ENCODE measurements at places on chromosomes 3 and 15.
A peak's percentile ranks its signal among the peaks of the same experiment; 100 is the strongest.

- DNase-seq = no peak
Measured at GRCh38 chr15:72482275-72482674, 8.1 kb downstream of the ARIH1 start.

- DNase-seq = no peak
Measured at GRCh38 chr15:85925649-85926237, 131.0 kb upstream of the KLHL25 start.

GRCh38 chr15:57485869-57486268 is 105.8 kb upstream of the MYZAP start:
- DNase-seq = no peak

GRCh38 chr15:70412794-70413193 is 315.1 kb upstream of the TLE3 start:
- no peak for DNase-seq

- no peak for DNase-seq
Measured at GRCh38 chr15:84947947-84948830, 33.5 kb upstream of the PDE8A start.

DNA sequence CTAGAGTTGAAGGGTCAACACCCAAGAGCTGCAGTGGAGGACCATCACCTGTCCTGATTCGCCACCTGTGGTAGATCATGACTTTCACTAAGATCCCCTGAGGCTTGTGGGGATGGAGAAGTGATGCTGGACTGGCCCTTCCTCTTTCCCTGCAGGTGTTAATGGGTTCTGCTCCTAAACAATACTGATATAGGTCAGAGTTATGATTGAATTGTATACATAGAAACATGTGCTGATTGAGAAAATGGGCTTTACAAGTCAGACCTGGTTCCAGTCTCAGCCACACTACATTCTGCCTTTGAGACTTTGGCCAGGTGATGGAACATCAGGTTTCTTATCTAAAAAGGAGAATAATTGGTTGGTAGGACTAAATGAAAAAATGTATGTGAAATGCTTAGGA is 418.9 kb upstream of the TPRG1 start:
- DNase-seq = no peak

DNA sequence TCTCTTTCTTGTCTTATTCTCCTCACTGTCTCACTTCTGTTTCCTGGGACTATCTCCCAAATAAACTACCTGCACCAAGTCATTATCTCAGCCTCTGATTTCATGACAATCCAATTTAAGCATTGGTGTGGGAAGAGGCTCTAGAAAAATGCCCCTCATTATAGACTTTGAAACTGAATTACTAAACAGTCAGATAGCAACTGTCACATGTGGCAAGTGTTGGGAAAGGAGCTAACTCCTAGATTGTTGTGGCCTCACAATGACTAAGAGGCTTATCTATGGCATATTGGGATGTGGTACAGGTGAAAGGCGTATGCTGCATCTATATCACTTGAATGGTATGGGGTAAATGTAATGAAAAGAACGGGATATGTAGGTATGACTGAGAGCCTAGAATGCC is 103.5 kb upstream of the CCDC54 start:
- DNase-seq = no peak

DNA sequence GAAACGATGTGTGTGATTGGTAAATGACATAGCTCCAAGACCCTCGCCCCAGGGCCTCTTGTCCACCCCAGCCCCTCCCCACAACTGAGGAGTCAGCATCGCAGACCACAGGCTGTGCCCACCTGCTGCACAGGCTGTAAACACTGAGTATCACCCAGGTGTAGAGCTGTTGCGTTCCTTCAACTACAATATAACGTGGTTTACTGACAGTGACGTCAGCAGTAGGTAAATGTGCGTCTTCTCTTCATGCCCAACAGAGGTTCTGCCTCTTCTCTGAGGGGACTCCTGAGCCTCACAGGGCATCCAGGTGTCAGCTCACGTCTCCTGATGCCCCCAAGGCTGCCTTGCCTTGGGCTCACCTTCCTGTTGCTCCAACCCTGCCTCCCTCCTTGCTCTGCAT is 395.1 kb downstream of the CACNA2D3 start:
- no peak for DNase-seq

GRCh38 chr3:194148383-194148782 is 12.4 kb downstream of the HES1 start:
- no peak for DNase-seq

DNA sequence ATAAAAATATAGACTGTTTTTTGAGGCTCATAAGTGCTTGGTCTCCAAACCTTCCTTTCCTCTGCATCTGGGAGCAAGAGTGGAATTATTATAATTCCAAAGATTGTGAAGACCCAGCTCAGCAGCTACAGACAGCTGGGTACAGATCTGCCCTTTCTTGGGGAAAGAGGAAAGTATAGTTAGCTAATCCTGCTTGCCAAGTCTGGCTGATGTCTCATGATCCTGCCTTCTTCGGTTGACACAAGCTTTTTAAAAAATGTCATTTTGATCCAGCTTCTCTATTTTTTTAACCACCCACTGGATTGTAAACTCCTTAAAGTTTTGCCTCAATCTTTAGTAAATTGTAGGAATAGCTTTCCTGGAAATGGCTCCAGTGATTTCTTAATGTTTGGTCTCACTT is 181.1 kb downstream of the LRTM1 start:
- DNase-seq = no peak

GRCh38 chr3:73653877-73654276 is 29.1 kb upstream of the PDZRN3 start:
- no peak for DNase-seq

DNA sequence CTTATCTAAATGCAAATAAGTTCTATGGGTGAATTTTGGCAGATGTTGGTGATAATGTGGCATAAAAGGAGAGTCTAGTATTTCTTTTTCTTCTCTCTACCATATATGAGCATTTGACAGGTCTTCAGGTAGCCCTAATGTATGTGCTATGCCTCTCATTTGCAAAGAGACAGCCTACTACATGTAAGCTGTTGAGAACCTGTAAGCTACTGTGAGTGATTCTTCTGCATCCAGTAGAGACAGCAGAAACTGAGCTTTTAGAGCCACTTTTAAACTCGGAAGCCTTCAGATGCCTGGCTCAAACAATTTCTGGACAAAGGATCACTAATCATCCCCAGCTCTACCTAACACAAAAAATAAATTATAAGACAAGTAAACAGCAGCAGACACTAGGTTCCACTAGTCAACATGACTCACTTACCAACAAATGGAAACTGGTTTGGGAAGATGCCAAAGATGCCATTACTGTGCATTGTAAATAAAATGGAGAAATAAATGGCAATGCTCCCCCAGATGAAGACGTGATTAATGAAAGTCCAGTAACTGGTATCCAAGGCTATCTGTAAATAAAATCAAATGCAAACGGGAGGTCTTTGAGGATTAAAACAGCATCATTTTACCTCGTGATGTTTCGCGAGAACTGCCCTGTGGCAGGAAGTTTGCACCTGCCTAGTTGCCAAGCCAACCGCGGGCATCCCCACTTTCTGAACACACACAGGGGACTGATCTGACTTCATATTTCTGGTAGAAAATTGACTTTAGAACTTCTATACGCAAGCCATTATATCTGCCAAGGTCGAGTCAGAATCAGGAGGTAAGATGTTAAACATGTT is 245.3 kb downstream of the DTWD1 start:
- no peak for DNase-seq

DNA sequence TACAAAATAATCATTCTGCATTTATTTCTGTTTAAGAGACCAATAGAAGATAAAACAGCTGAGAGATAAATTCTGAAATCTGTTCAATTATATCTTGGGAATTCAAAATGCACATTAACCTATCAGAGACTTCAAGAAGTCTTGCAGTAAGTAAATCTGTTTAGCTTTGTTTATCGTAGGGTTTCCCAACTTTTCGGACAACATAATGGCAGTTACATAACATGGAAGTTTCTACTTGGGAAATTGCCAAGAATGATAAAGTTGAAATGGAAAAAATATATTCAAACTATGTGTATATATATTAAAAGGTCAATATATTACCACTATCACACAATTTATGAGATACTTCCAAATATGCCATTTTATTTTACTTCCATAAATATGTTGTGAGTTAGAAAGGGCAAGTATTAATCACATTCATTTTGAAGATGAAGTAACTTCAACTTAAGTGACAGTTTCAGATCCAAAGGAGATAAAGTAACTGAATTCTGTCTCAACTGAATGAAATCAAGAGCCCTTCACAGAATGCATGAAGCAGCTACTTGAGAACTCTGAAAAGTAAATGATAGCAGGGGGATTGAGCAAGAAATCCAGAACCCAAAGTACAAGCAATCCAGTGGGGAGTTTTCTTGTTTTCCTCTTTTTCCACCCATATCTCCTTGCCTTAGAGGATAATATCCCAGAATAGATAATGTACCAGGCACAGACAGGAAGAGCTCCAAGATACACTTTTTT is 108.8 kb downstream of the PLOD2 start:
- no peak for DNase-seq

GRCh38 chr3:37990527-37990926 is at the start of gene VILL:
Gene VILL, plus strand, starts transcription at chr3:37990786. Its CDS starts 2,887 bp downstream, at chr3:37993673.
- DNase-seq = no peak

GRCh38 chr3:123036352-123037014 is 8.9 kb upstream of the SEMA5B start:
- DNase-seq = peak; percentile 76

DNA sequence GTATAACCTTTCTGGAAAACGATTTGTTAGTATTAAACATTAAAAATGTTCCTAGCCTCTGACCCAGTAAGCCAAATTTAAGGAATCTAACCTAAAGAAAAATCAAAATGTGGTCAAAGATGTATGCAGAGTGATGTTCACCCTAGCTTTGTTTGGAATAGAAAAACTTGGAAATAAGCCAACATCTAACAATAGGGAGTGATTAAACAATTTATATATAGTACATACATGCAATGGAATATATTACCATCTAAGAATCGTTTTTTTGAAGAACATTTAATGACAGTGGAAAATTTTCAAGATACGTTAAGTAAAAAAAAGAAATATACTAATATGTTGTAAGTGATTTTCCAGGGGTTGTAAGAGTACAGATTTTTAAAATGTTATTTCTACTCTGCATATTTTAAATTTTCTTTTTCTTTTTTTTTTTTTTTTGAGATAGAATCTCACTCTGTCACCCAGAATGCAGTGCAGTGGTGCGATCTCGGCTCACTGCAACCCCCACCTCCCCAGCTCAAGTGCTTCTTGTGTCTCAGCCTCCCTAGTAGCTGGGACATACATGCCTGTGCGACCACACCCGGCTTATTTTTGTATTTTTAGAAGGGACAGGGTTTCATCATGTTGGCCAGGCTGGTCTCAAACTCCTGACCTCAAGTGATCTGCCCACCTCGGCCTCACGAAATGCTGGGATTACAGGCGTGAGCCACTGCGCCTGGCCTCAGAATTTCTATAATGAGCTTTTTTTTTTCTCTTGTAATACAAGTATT is 54.9 kb downstream of the ANP32A start:
- DNase-seq = no peak

DNA sequence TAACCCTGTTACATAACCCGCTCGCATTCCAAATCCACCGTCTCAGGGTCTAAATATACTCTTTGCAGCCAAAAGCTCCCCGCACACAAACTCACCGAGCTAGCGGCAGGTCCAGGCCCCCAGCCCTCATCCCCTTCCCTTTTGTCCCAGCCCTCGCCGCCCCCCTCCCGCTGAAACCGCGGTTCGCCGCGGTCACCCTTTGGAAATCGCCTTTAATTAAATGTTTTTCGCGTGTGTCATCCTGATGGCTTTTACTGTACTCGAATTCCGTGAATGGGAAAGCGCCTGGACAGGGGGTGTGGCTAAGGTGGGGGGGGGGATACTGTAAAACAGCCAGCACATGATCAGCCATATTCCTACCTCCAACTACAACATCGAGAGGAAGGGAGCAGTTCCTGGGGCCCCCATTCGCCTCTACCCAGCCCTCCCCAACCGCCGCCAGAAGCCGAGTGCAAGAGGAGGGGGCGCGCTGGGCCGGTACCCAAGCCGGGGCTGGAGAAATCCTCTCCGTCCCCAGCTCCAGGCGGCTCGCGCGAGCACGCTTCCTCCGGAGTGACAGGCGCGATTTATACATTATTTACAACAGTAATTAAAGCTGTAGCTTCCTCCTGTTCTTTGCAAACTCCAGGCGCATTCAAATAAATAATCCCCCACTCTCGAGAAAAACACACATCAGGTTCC is 1.7 kb downstream of the RORA start:
- DNase-seq = peak; percentile 50

DNA sequence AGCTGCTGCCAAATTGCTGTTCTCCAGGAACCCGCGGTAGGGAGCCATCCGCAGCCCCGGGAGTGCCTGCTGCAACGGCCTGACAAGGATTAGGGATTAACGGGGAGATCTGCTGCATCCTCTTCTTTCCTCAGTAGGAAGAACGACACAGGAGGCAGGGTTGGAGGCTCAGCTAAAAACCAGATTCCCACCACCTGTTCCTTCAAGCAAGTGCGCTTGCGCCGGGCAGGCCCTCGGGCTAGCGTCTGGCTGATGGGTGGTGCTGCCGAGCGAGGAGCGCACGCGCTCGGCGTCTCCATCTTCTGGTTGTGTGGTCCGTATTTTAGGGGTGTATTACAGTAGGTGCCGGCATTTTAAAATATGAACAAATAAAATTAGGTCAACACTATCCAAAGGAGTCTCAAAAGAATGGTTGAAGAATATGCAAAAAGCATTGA is 25.4 kb upstream of the SLC25A26 start:
- peak; percentile 98 for DNase-seq

DNA sequence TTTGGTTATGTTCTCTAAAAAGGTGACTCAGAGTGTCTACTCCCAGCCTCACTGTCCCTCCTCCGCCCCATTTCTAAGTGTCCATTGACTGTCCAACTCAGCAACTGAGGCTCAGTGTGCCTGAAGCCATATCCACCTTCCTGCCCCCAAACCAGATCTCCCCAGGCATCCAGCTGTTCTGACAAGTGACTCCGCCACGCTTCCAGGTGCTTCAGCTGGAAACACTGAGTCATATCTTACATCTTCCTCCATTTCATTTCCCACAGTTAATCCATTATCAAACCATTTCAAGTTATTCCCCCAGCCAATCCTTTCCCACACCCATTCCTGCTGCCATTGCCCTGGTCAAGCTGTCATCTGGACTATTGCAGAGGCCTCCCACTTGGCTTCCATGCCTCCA is 17.1 kb downstream of the MAGEF1 start:
- DNase-seq = no peak

GRCh38 chr3:49122451-49122850 is 1.8 kb upstream of the USP19 start:
- no peak for DNase-seq

DNA sequence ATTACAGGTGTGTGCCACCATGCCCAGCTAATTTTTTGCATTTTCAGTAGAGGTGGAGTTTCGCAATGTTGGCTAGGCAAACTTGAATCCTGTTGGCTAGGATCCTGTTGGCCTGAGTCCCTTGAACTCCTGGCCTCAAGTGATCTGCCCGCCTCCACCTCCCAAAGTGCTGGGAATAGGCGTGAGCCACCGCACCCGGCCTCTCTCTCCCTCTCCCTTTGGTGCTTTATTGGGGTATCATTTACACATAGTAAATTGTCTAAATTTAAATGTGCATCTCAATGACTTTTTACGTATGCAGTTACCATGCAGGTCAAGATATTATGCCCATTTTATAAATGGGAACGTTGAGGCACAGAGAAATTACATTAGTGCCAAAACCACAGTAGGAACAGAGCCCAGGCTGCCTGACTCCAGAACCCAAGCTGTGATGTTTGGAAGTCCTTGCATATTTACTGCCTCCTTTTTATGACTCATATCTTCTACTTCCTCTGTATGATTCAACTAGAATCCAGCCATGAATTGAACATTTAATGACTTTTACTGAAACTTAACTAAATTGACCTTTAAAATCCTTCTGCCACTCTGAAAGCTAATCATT is 34.0 kb upstream of the RPP14 start:
- DNase-seq = no peak

Data from WERI-Rb-1 (cell line).